ENCODE measurements at places on chromosomes 11 and 22. TPM values are rescaled to one million over a fixed set of nuclear protein-coding genes. Genes with fewer than 3 reads are reported as not detected.

GRCh38 chr22:17258015-17258787 is 39.0 kb upstream of the ADA2 start:
- DNase-seq, result no peak

GRCh38 chr11:9774591-9775397 is 110.9 kb downstream of the SWAP70 start:
- no peak for DNase-seq

DNA sequence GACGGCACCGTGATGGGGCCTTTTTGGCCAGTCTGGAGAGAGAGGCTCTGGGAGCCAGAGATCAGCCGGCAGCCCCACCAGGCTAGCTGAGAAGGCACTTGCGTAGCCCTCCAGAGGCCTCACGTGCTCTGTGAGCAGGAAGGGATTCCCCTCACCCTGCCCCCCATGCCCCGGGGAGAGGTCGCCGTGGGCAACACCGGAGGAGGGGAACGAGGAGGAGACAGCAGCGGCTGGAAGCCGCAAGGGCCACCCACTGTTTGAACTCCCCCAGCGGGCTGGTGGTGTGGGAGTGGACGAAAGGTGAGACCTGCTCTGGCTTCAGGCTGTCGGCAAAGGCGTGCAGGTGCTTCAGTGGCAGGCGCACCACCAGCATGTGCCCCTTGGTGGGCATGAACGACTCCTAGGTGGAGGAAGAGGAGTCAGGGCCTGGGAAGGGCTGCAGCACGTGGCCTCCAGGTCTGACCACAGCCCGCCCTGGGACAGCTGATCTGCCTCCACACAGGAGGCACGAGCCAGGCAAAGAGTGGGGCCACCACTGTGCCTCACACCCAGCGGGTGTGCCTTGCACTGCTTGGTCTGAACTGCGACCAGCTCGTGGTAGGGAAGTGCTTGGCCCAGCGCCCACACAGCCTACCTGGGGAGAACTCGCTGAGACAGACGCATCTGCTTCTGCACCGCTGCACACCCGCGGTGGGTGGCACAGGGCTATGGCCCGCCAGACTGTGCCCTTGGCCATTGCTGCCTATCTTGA is 99.9 kb downstream of the MED15 start:
- DNase-seq, result no peak

DNA sequence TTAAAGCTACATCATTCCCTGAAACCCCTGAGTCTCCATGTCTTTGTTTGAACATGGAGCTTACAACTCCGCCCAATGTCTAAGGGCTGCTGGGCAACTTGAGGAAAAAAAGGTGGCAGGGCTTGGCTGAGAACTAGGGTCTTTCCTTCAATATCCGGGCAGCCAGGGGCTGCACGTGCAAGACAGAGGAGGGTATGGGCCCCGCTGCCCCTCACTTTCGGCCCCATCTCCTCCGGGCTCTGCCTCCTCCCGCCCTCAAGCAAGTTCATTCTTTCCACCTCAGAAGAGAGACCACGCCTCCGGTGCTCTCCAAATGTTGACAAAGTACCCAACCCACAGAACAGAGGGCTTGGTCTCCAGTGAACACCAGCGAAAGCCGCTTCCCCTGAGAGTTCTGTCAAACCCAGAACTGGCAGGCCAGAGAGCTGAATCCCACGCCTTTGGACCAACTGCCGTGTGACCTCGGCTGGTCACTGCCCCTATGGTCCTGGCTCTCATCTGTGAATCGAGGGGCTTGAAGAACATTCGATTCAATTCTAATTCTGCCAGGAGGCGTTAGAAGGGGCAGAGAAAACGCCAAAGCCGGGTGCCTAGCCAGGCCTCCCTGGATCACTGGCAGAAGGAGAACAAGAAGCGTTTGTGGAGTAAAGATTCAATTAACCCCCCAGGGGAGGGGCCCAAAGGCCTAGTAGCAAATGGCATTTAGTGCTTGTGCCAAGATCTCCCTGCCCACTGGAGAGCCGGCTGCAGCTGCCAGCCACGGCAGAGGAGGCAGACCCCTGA is 7.3 kb downstream of the PDGFB start:
- no peak for DNase-seq

GRCh38 chr11:2085251-2086066 is 53.7 kb downstream of the IGF2 start:
- DNase-seq, result no peak

GRCh38 chr22:33519071-33519973 is 401.0 kb downstream of the LARGE1 start:
- peak; percentile 86 for DNase-seq

DNA sequence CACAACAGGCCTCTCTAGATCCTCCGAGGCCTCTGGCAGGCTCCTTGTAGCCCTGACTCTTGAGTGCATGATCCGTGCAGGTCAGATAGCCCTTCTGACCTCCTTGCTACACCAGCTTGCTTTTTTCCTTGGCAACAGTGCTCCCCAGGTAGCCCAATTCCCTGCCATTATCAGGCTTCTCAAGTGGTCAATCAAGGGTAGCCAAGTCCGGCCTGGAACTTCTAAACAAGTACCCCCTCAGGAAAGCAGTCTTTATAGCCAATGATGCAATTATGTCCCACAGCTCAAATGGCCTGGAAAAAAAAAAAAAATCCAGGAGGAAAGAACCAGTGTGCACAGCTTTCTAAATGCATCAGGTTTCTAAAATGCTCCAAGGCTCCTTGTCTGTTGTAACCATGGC is 59.8 kb downstream of the TENM4 start:
- no peak for DNase-seq

IFITM10 gene
- total RNA-seq, result 1.4 TPM

GRCh38 chr11:13944911-13945425 is 17.6 kb upstream of the SPON1 start:
- no peak for DNase-seq

DNA sequence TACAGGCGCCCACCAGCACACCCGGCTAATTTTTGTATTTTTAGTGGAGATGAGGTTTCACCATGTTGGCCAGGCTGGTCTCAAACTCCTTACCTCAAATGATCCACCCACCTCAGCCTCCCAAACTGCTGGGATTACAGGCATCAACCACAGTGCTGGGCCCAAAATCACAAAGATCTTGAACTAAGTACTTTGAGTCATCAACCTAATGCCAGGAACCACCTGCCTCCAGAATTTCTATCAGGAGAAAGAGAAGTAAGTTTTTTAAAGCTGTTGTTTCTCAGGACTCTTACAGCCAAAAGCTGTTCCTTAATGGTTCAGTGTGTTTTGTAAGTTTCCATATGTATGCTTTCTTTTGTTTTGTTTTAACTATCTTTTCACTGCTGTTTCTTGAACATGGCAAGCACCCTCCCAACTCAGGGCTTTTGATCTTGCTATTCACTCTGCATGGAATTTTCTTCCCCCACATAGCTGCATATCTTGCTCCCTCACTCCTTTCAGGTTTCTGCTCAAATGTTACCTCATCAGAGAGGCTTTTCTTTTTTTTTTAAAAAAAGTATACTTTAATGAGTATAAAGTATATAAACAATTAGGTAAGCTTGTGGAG is 6.0 kb upstream of the PAK1 start:
- DNase-seq, result no peak

DNA sequence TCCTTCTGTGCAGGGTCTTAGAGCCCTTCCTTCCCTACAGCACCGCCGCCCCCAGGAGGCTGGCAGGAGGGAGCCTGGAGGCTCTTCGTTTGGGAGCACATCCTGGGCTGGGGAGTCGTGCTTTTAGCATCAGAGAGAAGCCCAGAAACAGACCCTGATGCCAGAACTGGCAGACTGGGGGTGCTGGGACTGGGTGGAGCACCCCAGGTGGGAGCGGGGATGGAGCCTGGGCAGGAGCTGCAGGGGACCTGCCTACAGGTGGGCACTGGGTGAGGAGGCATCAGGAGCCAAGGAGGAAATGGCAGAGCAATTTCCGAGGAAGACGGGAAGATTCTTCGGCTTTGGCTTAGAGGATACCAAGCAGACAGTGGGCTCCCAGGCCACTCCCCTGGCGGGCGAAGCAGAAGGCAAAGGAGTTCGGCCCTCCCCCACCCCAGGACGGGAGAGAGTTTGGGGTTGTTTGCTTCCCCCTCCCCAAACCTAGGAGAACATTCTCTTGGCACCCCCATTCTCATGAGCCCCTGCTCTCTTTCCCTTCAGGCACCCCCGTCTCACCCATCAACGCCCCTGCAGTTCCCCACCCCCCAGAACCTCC is 1.1 kb downstream of the SYT7 start:
- no peak for DNase-seq

HPX gene
- 1.2 TPM for total RNA-seq

All from posterior vena cava (tissue), 2 donors.